Cerebellar nuclear complex (tissue), 1 donor: ENCODE measurements at places on chromosomes 7 and 10.

- no peak for DNase-seq
These were observed 6.1 kb upstream of the LAMB4 start for GRCh38 chr7:108136191-108136688.

- DNase-seq: no peak
These were observed 51.1 kb upstream of the TSPAN13 start for GRCh38 chr7:16702441-16702840.

DNA sequence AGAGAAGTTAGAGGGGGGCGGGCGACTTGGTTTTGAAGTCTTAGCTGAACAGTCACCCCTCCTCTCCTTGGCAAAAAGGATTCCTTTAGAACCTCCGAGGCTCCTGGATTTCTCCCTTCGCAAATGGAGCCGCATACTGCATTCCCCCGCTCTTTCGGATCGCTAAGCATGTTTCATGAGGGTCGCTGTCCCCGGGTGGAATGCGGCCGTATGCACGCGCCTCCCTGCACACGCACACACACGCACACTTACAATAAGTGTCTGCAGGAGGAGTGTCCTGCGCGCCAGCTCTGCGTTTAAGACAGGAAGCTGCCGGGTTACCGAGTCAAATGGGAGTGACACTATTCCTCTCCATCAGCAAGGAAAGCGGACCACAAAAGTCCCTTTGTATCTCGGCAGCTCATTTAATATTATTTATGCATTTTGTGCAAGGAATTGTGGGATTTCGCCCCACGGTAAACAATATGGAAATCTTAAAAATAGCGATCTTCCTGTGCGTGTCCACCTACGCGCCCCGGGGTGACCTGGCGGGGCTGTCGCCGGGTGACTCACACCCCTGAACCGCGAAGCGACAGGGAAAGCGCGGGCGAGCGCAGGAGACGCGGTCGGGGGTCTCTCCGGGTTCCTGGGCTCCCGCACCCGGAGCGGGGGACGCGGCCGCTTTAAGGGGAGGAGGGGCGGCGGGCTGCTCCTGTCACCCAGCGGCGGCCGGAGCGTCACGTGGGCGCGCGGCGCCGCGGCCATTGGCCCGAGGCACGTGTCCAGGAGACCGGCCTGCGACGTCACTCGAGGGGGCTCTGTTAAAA is 988 bp upstream of the EN2 start:
- peak; percentile 81 for DNase-seq

DNA sequence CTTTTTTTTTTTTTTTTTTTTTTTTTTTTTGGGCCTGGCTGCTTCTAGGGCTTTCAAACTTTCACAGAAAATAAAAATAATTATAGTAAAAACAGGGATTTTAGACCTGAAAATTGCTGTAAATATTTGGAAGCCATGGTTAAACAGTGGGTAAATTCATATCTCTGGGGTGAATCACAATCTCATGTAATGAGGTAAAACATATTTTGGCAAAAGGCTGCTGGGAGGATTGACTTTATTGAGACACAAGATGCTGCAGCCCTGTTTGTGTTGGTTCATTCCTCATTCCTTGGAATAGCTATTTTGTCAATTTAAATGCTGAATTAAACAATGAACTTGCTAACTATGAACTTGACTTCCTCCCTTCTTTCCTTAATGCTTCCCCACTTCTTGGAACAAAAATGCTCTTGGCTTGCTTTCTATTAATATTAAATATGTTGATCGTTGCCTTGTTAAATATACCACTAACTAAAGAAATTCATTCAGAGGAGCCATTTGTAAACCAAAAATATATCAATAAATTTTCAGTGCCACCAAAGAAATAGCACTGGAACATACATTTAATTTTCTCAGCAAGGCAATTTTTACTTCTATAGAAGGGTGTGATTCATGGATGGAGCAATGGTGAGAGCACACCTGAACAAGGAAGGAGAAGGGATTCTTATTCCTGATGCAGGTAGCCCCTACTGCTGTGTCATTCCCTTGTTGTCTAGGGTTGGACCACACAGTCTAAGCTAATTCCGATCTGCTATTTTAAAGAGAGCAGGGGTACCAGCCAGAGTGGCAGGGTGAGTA is 24.6 kb downstream of the AGK start:
- DNase-seq: no peak

GRCh38 chr7:24245362-24245761 is 38.6 kb upstream of the NPY start:
- no peak for DNase-seq

DNA sequence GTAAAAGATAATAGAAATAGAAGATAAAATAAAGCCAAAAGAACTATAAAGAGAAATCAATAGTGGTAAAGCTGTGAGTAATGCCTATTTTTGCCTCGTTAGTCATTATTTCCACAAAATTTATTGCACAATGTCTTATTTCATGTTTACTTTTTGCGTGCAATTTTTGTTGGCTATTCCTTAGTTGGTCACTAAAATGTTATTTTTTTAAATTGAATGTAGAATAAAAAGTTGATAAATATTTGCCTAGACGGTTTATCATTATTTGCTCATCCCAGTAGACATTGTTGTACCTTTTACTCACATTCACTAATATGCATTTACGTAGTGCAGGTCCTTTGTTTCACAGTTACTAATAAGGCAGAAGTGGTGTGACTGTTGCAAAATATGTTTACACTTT is 227.8 kb upstream of the BMPER start:
- no peak for DNase-seq

GRCh38 chr10:110149259-110149658 is 58.1 kb upstream of the MXI1 start:
- DNase-seq: no peak

GRCh38 chr10:86723009-86723408 is 33.4 kb upstream of the BMPR1A start:
- no peak for DNase-seq

- DNase-seq: no peak
These were observed 44.7 kb downstream of the IMMP2L start for GRCh38 chr7:111517549-111517951.

GRCh38 chr10:12806228-12807095 is 195.1 kb downstream of the CCDC3 start:
- no peak for DNase-seq

DNA sequence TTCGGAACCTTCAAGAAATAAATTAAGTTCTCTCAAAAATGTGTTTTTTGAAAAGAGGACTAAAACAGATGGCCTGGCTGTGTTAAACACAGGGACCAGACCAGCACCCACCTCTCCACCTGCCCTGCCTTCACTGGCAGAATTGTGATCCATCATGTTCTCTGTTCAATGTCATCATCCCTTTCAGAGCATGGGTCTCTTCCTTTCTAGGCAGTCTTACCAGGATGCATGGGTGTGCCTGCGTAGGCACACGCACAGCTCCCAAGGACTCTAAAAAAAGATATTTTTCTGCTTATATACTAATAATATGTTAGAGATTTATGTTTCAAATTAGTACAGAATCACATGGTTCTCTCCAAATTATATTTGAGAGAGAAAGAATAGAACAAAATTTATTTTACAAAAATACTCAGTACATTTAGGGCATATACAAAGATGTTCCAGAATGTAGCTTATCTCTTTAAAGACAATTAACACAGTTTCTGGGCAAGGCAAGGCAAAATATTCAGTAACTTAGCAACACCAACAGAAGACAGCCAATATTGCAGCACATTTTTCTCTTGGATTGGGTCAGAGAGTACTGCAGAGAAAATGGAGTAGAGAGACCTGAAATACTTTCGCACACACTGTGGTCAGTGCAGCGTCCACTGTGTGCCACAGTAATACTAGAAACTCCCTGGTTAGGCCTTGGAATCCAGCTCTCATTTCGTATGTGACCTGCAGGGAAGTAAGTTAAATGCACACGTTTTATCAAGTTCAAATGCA is 52.8 kb downstream of the EGFR start:
- no peak for DNase-seq

GRCh38 chr10:36185097-36185496 is 543.0 kb upstream of the FZD8 start:
- no peak for DNase-seq

DNA sequence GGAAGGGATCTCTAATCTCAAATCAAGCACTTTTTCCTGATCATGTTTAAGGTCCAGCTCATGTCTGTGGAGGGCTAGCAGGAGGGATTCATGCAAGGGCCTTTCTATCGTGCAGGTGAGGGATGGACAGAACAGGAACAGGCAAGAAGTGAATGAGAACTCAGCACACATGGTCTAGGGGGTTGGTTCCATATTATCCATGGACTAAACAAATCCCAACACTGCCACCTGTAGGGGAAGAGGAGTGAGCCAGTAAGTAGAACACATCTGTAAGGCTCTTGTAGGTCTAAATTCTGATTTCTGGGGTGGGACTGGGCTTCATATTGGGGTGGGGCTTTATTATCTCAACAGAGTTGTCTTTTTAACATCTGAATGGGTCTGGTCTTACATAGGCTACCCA is 138.0 kb upstream of the TARP start:
- DNase-seq: no peak

DNA sequence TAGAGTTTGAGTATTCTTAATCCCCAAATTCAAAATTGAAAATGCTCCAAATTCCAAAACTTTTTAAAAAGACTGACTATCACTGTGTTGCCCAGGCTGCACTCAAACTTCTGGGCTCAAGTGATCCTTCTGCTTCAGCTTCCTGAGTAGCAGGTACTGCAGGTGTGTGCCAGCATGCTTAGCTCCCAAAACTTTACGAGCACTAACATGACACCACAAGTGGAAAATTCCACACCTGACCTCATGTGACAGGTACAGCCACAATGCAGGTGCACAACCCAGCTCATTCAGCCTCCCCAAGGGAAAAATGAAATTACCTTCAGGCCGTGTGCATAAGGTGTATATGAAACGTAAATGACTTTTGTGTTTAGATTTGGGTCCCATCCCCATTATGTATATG is 16.5 kb downstream of the CDC123 start:
- no peak for DNase-seq

- no peak for DNase-seq
These were observed 645 bp upstream of the TFR2 start for GRCh38 chr7:100641860-100642533.

- DNase-seq: no peak
These were observed 232.5 kb downstream of the CDK14 start for GRCh38 chr7:90828601-90829000.

- no peak for DNase-seq
These were observed 36.2 kb downstream of the FRMD4A start for GRCh38 chr10:14294347-14295059.

GRCh38 chr7:35015346-35015859 is 21.9 kb downstream of the DPY19L1 start:
- DNase-seq: no peak

DNA sequence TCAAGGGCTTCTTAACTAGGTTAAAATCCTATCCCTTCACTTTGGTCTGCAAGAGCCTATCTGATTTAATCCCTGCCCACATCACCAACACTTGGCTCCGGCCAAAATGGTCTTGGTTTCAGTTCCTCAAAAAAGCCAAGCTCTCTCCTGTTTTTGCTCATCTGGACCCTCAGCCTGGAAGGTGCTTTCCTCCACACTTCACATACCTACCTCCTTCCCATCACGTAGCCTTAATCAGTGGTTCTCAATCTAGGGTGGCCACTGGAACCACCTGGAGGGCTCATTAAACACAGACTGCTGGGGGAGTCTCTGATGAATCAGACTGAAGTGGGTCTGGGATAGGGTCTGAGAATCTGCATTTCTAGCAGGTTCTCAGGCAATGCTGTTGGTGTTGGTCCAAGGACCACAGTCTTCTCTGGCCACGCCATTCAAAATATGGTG is 227.0 kb upstream of the AOAH start:
- no peak for DNase-seq

- no peak for DNase-seq
These were observed 247.5 kb downstream of the FOXP2 start for GRCh38 chr7:114662002-114662677.

DNA sequence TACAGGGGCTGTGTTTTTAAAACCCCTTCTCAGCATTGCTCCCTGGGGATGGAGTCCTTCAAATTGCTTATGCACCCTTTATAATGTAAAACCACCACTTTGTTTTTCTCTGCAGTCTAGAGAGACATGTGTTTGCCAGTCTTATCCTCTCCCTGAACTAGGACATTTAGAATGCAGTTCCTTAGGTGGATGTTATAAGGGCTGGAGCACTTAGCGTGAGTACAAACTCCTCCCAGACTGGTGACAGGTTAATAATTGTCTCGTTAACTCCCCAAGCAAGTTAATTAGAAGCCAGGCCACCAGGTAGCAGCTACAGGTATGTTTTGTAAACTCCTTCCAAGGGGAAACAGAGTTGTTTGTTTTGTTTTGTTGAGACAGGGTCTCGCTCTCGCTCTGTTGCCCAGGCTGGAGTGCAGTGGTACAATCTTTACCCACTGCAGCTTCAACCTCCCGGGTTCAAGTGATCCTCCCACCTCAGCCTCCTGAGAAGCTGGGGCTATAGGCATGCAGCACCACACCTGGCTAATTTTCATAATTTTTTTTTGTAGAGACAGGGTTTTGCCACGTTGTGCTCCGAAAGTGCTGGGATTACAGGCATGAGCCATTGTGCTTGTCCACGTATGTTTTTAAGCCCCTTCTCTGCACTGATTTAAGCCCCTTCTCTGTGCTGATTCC is 100.2 kb downstream of the FAM107B start:
- DNase-seq: no peak

DNA sequence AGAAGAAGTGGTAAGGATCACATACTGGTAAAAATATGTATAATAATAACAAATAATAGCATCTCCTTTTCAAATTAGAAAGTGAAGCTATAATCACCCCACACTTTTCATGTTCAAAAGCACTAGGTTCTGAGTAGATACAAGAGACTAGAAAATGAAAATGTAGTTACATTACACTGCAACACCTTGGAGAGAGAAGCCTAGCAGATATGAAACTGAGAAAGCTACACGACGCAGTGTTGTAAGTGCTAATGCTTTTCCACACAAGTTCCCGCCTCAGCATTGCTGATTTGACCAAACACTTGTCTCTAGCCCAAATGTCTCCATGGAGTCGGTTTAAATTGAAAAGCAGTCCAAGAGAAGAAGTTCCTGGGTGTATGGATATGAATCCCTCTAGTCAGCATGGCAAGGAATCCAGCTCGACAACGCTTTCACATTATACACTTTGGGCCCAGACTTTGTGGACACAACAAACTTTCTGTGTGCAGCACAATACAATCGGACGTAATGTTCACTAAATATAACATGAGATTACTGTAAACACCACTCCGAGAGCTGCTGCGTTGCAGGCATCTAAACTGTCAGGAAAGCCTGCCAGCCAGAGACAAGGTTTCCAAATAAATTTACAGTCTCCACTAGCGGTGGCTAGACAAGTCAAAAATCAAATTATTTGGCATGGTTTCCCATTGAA is 1.7 kb downstream of the PDE1C start:
- no peak for DNase-seq

GRCh38 chr7:159078193-159078910 is 66.3 kb downstream of the VIPR2 start:
- no peak for DNase-seq

- DNase-seq: no peak
These were observed 624.9 kb downstream of the ARL4A start for GRCh38 chr7:13312307-13312706.

GRCh38 chr7:143248761-143249354 is 14.4 kb upstream of the GSTK1 start:
- no peak for DNase-seq

- DNase-seq: no peak
These were observed 9.8 kb upstream of the FAS start for GRCh38 chr10:88980800-88981199.
